ENCODE measurements at places on chromosomes 3 and 15.

DNA sequence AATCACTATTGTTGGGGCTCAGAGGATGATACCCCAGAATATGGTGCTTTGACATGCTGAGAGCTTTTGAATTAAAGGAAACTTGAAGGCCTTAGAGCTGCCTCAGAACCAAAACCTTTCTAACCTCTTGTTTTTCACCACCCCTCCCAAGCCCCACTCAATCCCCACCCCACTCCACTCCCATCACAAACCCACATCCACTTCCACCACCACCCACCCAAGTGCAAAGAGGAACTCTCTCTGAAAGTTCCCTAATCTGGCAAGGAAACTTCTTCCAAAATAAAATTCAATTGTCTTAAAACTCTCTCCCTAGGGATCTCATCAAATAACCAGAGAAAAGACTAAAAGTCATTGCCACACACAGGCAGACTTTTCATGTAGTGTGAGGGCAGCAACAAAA, 301.2 kb upstream of the ARHGEF26 start:
- H3K27me3 ChIP-seq, result no peaks in the 10 kb centered on the region
- H3K4me3 ChIP-seq, result no peak overlapping the region

GRCh38 chr3:108004647-108005046, 86.2 kb downstream of the CD47 start:
- no peaks in the 10 kb centered on the region for H3K27me3 ChIP-seq
- peak overlapping the region; percentile 9 for H3K27ac ChIP-seq
- no peak for DNase-seq
- peaks cover 15% of the 10 kb centered on the region for H3K4me1 ChIP-seq

- peaks cover 72% of the 10 kb centered on the region for H3K36me3 ChIP-seq
- H3K4me3 ChIP-seq, result no peak overlapping the region
- DNase-seq, result no peak
These were observed 41.1 kb upstream of the MYZAP start for GRCh38 chr15:57550640-57551039.

- DNase-seq, result no peak
- H3K27ac ChIP-seq, result no peak overlapping the region
- no peak overlapping the region for H3K4me3 ChIP-seq
- H3K36me3 ChIP-seq, result no peaks in the 10 kb centered on the region
These were observed 229.2 kb upstream of the CHRNA7 start for GRCh38 chr15:31801152-31801551.

GRCh38 chr3:119571230-119571629, 8.1 kb upstream of the ADPRH start:
- peaks cover 2% of the 10 kb centered on the region for H3K4me1 ChIP-seq
- DNase-seq, result no peak
- no peak overlapping the region for H3K27ac ChIP-seq

DNA sequence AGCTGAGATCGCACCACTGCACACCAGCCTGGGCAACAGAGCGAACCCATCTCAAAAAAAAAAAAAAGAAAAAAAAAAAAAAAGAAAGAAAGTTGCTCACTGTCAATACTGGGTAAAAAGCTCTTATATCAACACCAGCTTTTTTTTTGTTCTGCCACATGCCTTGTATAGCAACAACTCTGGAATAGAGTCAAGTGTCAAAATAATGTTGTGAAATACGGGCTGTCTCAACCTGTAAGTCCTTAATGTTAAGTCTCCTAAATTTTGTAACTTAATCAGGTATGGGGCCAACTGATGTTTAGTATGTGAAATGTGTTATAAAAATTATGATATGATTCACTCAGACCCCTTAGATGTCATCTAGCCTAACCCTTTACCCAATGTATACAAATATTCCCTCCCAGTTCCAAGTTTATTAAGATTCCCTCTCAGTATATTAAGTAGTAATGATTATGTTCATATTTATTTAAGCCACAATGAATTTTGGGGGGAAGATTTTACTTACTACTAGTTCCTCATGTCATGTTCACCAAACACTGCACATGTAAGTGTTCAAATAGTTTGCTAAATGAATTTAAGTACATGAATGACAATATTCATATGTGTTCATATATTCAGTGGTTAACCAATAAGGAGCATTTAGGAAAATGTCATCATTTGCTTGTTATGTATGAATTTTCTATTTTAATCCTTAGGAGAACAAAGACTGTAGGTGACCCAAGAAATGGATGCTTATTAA, 52.2 kb downstream of the GPR160 start:
- no peak overlapping the region for H3K4me3 ChIP-seq
- no peak overlapping the region for H3K27ac ChIP-seq
- no peaks in the 10 kb centered on the region for H3K4me1 ChIP-seq
- H3K27me3 ChIP-seq, result no peaks in the 10 kb centered on the region
- peaks cover 11% of the 10 kb centered on the region for H3K36me3 ChIP-seq
- DNase-seq, result no peak

DNA sequence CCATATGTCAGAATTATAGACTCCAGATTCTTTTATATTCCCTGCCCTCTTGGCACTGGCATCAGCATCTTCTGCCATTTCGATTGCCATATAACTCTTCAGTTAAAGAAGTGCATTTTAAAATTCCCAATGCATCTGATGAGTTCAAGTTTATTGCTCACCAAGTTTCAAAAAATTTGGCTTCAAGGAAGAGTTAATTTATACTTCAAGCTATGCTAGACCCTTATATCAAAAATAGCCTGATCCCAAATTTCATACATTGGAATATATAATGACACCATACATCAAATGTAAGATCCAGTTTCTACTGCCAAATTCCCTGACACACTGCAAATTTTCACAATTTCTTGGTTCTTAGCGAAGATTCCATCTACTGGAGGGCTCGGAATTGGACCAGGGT, 1058.6 kb downstream of the NTRK3 start:
- peaks cover 21% of the 10 kb centered on the region for H3K4me1 ChIP-seq
- no peaks in the 10 kb centered on the region for H3K27me3 ChIP-seq
- no peak overlapping the region for H3K4me3 ChIP-seq
- no peak for DNase-seq
- H3K27ac ChIP-seq, result no peak overlapping the region

DNA sequence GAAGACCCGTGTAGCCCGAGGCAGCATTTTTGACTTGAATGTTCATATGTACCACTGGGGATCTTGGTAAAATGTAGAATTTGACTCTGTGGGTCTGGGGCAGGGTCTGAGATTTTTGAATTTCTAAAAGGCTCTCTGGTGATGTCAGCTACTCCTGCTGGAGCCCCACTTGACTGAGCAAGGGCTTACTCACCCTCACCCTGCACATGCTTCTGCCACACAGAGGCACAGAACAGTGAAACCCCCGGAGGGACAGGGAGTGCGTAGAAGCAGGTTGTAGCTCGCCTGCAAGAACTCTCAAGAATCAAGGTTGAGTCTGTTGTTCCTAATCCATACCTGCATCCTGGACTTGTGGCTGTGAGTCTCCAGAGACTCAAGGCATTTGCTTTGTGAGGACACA, 41.1 kb downstream of the SLCO3A1 start:
- no peak overlapping the region for H3K27ac ChIP-seq
- no peak for DNase-seq
- peaks cover 15% of the 10 kb centered on the region for H3K4me1 ChIP-seq
- no peak overlapping the region for H3K4me3 ChIP-seq
- H3K36me3 ChIP-seq, result no peaks in the 10 kb centered on the region

DNA sequence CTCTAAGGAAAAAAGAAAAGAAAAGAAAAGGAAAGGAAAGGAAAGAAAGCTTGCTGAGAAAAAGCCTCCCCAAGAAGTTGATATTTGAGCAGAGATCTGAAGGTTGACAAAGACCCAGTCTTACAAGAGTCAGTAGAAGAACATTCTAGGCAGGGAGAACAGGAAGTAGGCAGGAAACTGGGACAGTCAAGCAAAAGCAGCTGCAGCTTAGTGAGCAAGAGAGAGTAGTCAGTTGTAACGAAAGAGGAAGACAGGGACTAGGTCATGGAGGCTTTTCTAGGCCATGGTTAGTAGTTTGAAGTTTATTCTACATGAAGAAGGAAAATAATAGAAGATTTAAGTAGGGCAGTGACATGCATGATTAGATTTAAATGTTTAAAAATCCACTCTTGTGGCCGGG, 31.8 kb upstream of the KLHL6 start:
- H3K27me3 ChIP-seq, result peaks cover 4% of the 10 kb centered on the region
- H3K27ac ChIP-seq, result peak overlapping the region; percentile 33
- peaks cover 22% of the 10 kb centered on the region for H3K4me1 ChIP-seq
- no peak for DNase-seq

DNA sequence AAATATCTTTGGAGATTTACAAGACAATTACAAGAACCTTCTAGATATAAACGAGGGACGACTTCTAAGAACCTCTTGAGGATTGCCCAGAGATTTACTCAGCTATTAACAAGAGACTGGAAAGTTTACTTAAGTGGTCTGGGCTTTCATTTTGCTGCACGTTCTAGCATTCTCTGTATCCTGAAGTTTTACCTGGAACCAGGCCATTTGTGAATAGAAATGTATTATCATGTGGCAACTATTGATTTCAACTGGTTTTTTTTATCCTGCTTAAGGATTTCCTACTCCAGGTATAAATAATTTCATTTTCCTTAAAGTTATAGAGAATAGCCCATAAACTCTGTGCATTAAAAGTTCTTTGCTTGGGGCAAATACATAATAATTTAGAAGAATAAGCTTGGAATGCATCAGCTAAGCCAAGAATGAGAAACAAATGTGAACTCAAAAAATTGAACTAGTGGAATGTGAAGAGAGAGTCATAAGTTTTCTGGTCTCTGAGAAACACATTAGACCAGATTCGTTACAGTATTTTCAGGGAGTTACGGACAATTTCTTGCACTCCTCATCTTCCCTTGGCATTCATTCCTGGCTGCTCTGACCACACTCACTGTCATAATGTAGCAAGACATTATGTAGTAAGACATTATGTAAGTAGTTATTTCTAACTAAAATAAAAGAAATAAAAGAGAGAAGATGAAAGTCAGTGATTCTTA, 1.3 kb downstream of the AQP9 start:
- H3K27ac ChIP-seq, result no peak overlapping the region
- H3K36me3 ChIP-seq, result no peaks in the 10 kb centered on the region
- no peak overlapping the region for H3K4me3 ChIP-seq
- no peaks in the 10 kb centered on the region for H3K27me3 ChIP-seq
- DNase-seq, result no peak

DNA sequence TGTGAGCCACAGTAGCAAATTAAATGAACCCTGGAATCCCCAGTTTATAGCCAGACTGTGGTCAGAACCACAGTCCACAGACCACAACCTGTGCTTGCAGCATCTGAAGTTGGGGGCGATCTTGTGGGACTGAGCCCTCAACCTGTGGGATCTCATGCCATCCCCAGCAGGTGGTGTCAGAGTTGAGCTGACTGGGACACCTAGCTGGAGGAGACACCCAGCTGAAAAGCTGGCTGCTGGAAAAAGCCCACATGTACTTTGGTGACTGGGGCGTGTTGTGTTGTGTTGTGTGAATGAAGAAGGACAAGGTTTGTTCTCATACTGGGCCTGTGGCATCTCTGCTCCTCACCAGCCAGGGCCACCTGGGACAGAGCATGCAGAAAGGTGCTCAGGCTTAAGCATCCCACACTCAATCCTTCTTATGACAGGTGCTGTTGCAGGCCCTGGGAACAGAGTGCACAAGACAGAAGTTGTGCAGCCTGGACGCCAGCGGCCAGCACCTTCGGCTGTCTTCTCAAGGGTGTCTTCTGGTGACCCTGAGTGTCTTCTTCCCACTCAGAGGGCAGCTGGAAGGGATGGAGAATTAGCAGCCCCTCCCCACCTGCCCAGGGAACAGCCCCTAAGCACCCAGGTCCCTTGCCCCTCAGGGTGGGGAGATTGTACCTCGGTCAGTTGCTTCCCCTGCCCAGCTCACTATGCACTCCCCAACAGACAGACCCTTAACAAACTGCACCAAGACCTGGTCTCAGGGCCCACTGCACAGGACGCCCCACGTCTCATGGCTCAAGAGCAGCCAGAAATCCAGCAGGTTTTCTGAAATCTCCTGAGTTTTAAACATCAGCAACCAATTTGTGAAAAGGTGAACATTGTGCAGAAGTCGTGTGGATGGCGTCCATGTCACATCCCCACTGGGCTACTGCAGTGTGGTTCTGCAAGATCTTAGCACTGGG, 2.2 kb upstream of the UROC1 start:
- DNase-seq, result no peak
- H3K4me1 ChIP-seq, result no peaks in the 10 kb centered on the region
- no peaks in the 10 kb centered on the region for H3K36me3 ChIP-seq
- H3K4me3 ChIP-seq, result no peak overlapping the region
- H3K27me3 ChIP-seq, result peaks cover 5% of the 10 kb centered on the region

DNA sequence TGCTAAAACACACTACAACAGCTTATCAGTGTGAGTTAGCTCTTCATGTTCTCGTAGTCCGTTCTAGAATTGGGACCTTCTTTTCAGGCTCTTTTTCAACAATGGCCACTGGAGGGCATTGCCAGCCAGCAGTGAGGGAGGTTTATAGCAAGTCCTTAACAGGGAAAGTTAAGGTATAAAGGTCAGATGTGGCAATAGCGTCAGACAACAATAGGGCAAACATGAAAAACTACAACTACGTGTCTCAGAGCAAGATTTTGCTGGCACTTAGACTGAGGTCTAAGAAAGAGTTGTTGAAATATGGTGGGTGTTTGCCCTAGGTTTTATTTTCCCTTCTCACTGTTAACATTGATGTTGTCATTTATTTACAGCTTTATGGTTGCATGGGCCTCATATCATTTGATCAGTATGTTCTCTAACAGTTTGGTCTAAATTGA, 161.4 kb downstream of the GMNC start:
- no peak overlapping the region for H3K27ac ChIP-seq
- H3K4me3 ChIP-seq, result no peak overlapping the region
- H3K36me3 ChIP-seq, result no peaks in the 10 kb centered on the region
- H3K27me3 ChIP-seq, result no peaks in the 10 kb centered on the region

DNA sequence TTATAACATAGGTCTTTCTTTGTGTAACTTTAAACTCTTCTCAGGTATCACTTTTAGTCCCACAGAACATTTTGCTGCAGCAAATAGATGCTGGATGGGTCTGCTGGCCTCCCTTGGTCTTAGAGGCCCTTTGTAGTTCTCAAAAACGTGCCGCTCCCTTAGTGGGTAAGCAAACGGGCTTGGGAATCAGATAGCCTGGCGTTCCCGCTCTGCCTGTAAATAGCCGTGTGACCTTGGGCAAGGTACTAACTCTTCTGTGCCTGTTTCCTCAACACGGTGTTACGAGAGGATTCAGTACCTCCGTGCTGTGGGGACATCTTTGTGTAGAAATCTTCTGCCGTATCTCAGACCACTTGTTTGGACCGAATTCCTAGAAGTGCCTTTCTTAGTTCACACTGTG, 64.4 kb downstream of the DNAJB8 start:
- no peaks in the 10 kb centered on the region for H3K36me3 ChIP-seq
- no peak overlapping the region for H3K27ac ChIP-seq
- peaks cover 11% of the 10 kb centered on the region for H3K27me3 ChIP-seq
- no peak overlapping the region for H3K4me3 ChIP-seq
- DNase-seq, result no peak
